Ascending aorta (tissue), 2 donors: ENCODE measurements at places on chromosomes 4 and X. TPM values are rescaled to one million over a fixed set of nuclear protein-coding genes. Genes with fewer than 3 reads are reported as not detected.

TEC gene
- total RNA-seq: 4.5 TPM

GAGE12J gene
- not detected for total RNA-seq

CT45A3 gene
- total RNA-seq: not detected

ZNF157 gene
- total RNA-seq: not detected

TMPRSS11A gene
- not detected for total RNA-seq

TNMD gene
- not detected for total RNA-seq

CDS1 gene
- total RNA-seq: 0.11 TPM

PRDM8 gene
- total RNA-seq: not detected

ESX1 gene
- not detected for total RNA-seq

GABRQ gene
- total RNA-seq: not detected

MTMR8 gene
- 0.85 TPM for total RNA-seq

ANOS1 gene
- total RNA-seq: 1.7 TPM

IL3RA gene
- total RNA-seq: 71.9 TPM

KIT gene
- total RNA-seq: not detected

WWC2 gene
- total RNA-seq: 3.8 TPM
